MG63 (cell line): ENCODE measurements at places on chromosomes 5 and 9. TPM values are rescaled to one million over a fixed set of nuclear protein-coding genes. Genes with fewer than 3 reads are reported as not detected.
A peak's percentile ranks its signal among the peaks of the same experiment; 100 is the strongest.

Gene ANKRD20A1
- not detected in 2 replicates for total RNA-seq

- no peak for DNase-seq
Measured at GRCh38 chr5:56580864-56581263, 234.5 kb upstream of the MAP3K1 start.

- no peak for DNase-seq
Measured at GRCh38 chr5:91079037-91079436, 304.1 kb downstream of the ARRDC3 start.

DNA sequence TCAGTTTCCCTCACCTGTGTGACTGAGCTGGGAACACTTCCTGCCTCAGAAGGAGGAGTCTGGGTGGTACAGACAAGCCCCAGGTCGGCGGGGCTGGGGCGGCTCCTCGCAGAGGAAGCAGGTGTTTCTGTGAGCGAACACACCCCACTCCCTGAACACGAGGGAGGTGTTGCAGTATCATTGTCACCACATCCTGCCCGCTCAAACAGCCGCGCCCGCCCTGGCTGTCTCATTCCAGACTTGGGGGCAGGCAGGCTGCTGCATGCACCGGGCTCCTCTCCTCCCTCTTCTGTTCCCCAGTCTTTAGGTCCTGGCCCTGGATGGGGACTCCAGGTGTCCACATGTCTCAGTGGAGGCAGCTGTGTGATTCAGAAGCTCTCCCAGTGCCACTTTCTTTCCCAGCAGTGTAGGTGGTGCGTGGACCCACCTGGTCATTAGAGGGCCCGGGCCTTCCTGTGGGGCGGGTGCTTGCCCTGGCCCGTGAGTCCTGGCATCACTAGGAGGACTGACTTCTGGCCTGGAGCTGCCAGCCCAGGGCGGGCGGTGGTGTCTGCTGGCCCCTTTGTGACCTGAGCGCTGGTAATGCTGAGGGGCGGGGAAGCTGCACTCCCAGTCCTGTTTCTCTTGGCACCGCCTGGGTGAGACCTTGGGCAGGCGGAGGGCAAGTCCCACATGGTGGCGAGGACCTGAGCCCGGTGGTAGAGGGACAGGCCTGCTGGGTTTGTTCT, 18.3 kb upstream of the PHYHD1 start:
- DNase-seq = no peak

DNA sequence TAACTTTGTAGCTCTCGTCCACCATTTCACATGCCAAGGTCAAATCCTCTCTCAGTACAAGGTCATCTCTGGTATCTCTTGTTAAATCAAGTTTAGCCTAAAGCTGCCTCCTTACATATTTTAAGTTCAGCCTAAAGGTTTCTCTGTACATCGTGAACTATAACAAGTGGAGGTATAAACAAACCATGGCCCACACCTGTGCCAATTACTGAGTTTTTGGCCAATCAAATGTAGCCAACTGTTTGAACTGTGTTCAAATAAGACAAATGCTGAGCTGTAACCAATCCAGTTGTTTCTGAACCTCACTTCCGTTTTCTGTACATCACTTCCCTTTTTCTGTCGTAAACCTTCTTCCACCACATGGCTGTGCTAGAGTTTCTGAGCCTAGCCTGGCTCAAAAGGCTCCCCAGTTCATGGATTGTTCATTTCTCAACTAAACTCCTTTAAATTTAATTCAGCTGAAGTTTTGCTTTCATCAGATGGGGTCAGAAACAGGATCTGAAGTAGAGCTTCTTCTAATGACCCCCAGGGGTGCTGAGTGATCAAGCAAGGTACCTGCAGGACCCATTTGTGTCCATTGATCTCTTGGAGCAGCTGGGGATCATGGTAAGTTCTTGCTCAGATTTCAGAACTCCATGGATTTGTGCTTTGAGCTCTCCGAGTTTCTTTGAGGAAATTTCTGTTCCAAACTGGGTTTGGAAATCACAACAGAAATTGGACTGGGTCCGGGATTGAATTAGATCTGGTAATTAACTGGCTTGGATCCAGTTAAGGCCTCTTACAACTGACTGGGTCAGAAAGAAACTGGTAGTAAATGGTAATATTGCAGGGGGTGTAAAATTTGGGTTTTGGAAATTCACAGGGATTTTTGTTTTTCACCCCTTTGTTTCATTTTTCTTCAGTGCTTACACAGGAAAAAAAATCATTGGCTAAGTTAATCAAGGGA, 11.0 kb upstream of the NANS start:
- DNase-seq = peak; percentile 29

GRCh38 chr9:38048316-38048969, 20.6 kb downstream of the SHB start:
- no peak for DNase-seq

DNA sequence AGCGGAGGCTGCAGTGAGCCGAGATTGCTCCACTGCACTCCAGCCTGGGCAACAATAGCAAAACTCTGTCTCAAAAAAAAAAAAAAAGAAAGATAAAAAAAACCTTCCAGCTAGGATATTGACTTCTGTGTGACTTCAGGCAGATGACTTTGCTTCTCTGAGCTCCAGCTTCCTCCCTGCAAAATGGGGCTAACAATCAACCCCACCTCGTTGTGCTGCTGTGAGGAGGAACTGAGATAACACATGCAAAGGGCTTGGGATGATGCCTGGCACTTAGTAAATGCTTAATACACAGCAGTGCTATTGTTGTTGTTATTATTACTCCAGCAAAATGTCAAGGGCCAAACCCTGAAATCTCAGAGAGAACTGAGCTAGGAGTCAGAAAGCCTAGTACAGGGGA, 3.5 kb upstream of the CDX1 start:
- no peak for DNase-seq

DNA sequence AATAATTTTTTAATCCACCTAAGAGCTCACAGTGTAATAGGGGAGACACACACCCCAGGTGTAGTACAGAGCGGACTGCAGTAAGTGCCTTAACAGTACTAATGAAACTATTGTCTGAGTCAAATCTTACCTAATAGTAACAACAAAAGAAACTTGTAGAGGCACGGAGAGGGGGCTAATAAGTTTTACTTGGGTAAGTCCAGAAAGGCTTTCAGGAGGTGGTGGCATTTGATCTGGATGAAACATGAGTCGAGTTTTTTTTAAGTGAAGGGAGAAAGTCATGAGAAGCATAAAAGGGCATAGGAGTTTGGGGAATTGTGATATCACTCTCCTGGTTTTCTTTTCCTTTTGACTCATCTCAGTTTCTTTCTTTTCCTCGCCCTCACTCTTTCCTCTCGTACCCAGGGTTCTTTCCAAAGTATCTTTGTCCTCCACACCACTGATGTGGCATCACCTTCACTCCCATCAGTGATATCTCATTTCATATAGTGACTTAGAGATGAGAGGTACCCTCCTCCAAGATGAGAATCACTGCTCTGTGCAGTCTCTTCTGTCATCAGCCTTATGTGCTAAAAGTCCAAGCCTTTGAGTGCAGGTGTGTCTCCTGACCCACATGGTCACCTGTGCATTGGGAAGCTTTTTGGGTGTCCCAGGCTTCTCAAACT, 2.0 kb downstream of the CTNNA1 start:
- DNase-seq = no peak
